ENCODE measurements at places on chromosomes 5 and 9. TPM values are rescaled to one million over a fixed set of nuclear protein-coding genes. Genes with fewer than 3 reads are reported as not detected.

Gene CCL28
- 2.4 TPM for total RNA-seq

Gene MAMDC4
- total RNA-seq = 0.52 TPM

Gene SPATA9
- not detected for total RNA-seq

Gene SLC25A2
- total RNA-seq = 0.09 TPM

Gene DBH
- total RNA-seq = not detected

Gene MCTP1
- total RNA-seq = 43.4 TPM

Gene TSSK1B
- not detected for total RNA-seq

Gene KIF12
- total RNA-seq = not detected

Gene ADAMTS6
- 47.2 TPM for total RNA-seq

Gene STPG3
- not detected for total RNA-seq

Gene POU5F2
- 0.33 TPM for total RNA-seq

Gene OXCT1
- total RNA-seq = 15.0 TPM

Gene ADRA1B
- total RNA-seq = 0.11 TPM

Gene PTPN3
- total RNA-seq = 2.6 TPM

Gene GAPT
- total RNA-seq = not detected

Gene CKMT2
- total RNA-seq = 0.54 TPM

Gene C9orf153
- 0.34 TPM for total RNA-seq

Gene PCDHGA10
- total RNA-seq = 5.2 TPM

Gene C5orf46
- total RNA-seq = not detected

Gene ALDH7A1
- 23.3 TPM for total RNA-seq

Gene PCDHGA3
- total RNA-seq = 0.54 TPM

Gene SCGB3A2
- not detected for total RNA-seq

Gene PCDHB4
- 0.22 TPM for total RNA-seq

Gene GKAP1
- 2.0 TPM for total RNA-seq

Gene ZFP62
- total RNA-seq = 13.5 TPM

Gene PTGER4
- total RNA-seq = 4.9 TPM

Gene MELK
- 5.7 TPM for total RNA-seq

Gene ARSI
- total RNA-seq = not detected

Gene CATSPER3
- total RNA-seq = under 0.01 TPM

Gene ERBIN
- total RNA-seq = 81.0 TPM

Gene SLC31A2
- total RNA-seq = 4.5 TPM

Gene PTGES2
- total RNA-seq = 50.5 TPM

Gene IRX2
- total RNA-seq = 0.98 TPM

Gene TAL2
- total RNA-seq = not detected

Gene RPL12
- 1,541 TPM for total RNA-seq

Gene ENTR1
- total RNA-seq = 21.9 TPM

Gene ANKRD34B
- under 0.01 TPM for total RNA-seq

Gene FGD3
- not detected for total RNA-seq

Measured in dermis lymphatic vessel endothelial cell (primary cell).